ELF-1 (cell line): ENCODE measurements at places on chromosomes 7 and 10.

DNA sequence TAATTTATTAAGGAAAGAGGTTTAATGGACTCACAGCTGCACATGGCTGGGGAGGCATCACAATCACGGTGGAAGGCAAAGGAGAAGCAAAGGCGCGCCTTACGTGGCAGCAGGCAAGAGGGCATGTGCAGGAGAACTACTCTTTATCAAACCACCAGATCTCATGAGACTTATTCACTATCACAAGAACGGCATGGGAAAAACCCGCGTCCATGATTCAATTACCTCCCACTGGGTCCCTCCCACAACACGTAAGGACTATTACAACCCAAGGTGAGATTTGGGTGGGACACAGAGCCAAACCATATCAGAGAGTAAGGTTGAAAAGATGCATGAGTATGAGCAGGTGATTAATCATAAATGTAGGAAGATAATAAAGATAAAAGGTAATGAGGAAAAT, 3.2 kb upstream of the JCAD start:
- no peak for DNase-seq

DNA sequence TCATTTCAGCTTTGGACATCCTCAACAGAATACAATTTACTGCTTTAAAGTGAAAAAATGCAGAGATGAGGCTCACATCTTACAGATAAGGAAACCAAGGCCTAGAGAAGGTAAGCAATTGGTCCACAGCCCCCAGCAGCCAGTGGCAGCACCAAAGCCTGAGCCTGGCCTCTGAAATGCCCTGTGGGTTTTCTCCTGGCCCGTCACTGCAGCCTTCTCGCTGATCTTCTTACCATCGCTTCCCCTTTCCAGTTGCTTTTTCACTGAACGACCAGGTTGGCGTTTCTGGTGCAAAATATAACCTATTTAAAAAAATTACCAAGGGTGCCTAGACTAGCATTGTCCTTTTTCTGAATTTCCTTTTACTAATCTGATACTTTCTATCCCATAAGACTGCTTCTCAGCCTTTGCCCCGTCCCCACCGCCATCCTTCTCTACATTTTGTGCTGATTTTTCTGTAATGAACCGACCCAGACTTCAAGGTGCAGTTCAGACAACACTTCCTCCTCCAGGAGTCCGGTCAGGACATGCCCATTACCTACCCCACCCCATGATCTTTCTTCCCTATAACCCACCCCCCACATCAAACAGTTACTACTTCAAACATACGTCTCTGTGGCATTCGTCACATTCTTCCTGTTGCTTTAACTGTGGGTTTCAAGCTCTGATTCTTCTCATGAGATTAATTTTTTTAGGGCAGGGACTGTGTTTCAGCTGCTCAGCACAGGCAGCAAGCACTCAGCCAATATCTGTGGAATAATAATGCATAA, 289.4 kb downstream of the DNAJB6 start:
- no peak for DNase-seq

DNA sequence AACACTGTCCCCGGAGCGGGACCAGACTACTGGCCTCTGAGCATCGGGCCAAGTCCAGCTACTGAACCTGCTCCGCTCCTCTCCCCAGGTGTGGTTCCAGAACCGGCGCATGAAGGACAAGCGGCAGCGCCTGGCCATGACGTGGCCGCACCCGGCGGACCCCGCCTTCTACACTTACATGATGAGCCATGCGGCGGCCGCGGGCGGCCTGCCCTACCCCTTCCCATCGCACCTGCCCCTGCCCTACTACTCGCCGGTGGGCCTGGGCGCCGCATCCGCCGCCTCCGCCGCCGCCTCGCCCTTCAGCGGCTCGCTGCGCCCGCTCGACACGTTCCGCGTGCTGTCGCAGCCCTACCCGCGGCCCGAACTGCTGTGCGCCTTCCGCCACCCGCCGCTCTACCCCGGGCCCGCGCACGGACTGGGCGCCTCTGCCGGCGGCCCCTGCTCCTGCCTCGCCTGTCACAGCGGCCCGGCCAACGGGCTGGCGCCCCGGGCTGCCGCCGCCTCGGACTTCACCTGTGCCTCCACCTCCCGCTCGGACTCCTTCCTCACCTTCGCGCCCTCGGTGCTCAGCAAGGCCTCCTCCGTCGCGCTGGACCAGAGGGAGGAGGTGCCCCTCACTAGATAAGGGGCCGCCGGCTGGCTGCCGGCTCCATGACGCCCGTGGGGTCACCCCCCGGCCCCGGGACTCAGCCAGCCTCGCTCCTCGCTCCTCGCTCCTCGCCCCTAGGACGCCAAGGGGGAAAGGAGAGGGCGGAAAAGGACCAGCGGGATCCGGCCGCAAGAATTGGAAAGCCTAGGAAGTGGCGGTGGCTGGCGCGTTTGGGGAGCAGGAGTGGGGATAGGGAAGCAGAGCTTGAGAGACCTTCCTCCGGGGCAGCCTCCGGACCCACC, 3.4 kb downstream of the EVX1 start:
- peak; percentile 55 for DNase-seq

- no peak for DNase-seq
Observed at GRCh38 chr10:97875391-97875790, 25.7 kb downstream of the GOLGA7B start.

DNA sequence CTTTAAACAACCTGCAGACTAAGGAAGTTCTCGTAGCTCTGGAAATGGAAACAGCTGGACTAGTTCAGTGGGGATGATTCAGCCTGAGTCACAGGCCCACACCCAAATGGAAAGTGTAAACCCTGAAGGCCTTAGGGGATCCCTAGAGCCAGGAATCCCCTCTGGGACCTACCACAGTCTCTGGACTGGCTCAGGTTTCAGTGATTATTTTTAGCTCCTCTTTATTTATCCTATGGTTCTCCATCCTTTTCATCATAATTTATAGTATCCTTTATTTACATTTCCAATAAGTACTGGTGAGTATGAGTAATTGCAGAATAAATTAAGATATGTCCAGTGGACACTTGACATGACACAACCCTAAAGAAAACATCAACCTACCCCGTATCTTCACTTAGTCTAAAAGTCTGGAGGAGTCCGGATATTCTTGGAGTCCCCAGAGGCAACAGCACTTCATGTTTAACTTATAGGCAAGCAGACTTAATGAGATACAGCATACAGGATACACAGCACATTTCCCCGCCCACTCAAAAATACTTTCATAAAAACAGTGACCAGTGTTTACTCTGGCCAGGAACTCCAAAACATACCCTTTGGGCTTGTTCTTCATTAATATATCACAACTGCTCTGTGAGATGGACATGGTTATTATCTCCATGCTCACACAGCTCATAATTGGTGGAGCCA, 28.4 kb upstream of the SEMA3E start:
- peak; percentile 48 for DNase-seq

DNA sequence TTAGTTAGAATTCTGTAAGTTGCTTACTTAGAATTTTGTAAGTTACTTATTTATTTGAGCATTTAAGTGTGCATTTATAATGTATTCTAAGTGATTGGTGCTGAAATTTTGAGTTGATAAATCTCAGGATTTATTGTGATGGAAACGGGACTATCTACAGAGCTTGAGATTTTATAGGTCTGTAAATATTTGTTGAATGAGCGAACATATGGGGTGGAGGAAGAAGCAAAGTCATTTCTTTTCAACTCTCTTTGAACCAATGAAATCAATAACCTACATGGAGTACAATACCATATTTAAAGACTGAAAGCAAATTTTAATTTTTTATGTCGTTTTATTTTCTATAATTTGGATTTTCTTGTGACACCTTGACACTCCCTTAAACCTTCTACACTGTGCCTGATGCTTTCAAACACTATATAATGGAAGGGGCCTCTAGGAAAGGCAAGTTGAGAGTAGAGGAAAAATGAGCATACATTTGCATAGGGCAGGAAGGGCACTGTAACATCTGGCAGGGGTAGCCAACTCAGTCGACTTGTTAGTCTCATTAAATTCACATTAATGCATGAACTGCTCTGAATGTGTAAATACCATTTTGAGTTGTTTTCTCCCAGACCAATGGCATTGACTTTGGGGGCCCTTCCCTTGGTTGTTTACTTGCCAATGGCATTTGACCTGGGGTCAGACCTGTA, 204.2 kb downstream of the DYNC1I1 start:
- DNase-seq = no peak

GRCh38 chr7:55150709-55151451, 132.1 kb downstream of the EGFR start:
- DNase-seq = no peak

- DNase-seq = peak; percentile 84
Observed at GRCh38 chr10:47175181-47176123, 124.5 kb upstream of the GDF10 start.

DNA sequence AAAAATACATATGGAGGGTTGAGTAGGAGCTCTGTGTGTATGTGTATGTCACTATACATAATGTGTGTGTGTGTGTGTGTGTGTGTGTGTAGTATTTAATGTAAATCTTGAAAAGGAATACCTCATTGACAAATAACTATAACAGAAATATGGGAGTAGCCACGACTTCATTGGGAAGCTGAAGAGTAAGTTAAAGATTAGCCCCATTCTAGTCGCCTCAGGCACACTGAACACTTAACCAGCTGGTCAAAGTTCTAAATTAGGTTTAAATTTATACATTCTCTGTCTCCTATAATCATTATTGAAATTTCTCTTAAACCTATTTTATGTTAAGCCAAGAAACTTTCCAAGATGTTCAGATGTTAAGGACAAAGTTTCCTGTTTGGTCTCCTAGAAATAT, 45.3 kb downstream of the FAM13C start:
- DNase-seq = no peak

DNA sequence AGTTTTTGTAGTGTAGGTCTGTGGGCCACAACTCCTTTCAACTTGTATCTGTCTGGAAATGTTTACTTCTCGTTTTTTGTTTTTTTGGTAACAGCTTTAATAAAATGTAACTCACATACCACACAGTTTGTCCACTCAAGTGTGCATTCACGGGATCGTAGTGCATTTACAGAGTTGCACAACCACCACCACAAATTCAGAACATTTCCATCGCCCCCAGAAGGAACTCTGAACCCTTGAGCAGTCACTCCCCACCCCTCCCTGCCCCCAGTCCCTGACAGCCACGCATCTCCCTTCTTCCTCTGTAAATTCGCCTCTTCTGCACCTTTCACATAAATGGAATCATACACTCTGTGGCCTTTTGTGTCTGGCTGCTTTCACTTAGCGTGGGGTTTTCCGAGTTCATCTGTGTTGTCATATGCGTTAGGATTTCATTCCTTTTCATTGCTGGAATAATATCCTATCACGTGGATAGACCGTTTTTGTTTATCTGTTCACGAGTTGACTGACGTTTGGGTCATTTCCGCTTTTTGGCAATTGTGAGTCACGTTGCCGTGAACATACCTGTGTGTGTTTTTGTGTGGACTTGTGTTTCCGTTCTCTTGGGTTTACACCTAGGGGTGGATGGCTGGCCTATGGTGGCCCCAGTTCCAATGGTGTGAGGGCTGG, 10.3 kb downstream of the JAKMIP3 start:
- no peak for DNase-seq

GRCh38 chr7:43276547-43276946, 164.1 kb downstream of the HECW1 start:
- no peak for DNase-seq

GRCh38 chr7:17460001-17460400, 161.5 kb downstream of the AHR start:
- DNase-seq = no peak

- DNase-seq = peak; percentile 38
Observed at GRCh38 chr10:76432016-76433012, 1000.9 kb downstream of the LRMDA start.

DNA sequence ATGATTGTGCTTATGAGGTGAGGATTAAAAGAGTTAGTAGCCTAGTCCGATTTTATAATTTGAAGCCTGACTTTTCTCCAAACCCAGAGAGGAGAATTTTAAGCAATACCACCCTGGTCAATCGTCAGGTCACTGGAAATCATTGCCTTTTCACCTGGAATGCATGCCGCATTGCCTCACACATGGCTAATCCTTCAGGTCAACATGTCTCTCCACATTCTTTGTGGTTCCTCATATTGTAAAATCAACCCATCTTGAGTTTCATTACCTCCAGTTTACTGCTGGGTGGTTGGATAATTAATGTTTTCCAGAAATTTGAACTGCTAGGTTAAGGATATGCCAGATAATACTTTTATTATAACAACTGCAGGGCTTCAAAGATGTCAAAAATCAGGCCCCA, 55.6 kb upstream of the SEMA3E start:
- DNase-seq = no peak

- DNase-seq = no peak
Observed at GRCh38 chr10:113801569-113801968, 50.1 kb downstream of the PLEKHS1 start.

DNA sequence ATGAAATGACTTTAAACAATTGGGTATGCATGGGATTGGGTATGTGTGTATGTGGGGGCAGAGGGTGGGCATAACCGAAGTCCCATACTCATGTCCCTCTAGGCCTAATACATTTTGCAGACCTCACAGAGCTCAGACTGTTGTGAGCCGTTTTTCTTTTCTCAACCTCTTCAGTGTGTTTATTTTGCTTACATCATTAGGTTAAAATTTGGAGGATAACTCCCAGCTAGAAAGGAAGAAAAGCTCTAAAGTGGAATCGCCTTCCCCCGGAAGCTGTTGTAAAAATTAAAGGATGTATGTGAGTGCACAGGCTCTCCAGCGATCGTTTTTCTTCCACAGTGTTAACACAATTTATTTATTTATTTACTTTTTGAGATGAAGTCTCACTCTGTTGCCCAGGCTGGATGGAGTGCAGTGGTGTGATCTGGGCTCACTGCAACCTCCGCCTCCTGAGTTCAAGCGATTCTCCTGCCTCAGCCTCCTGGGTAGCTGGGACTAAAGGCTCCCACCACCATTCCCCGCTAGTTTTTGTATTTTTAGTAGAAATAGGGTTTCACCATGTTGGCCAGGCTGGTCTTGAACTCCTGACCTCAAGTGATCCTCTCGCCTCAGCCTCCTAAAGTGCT, 1.5 kb upstream of the H2AZ2 start:
- no peak for DNase-seq

DNA sequence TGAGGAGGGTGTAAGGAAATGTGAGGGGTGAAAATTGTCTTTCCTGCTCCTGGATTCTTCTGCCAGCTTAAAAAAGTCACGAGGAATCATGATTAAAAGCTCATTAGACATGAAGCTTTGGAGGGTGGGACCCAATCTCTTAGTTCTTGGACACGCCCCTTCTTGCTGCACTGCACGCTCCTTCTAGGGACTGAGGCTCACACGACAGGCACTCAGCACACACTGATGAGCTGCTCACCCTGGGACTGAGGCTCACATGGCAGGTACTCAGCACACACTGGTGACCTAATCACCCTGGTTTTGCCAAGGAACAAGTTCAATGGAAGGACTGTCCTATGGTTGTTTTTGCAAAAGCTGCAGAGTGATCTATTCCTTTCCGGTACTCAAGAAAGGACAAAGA, 65.8 kb upstream of the ELMO1 start:
- no peak for DNase-seq

- DNase-seq = no peak
Observed at GRCh38 chr7:155799514-155799913, 12.7 kb downstream of the SHH start.

GRCh38 chr7:151660141-151660540, 140.4 kb upstream of the RHEB start:
- DNase-seq = no peak

DNA sequence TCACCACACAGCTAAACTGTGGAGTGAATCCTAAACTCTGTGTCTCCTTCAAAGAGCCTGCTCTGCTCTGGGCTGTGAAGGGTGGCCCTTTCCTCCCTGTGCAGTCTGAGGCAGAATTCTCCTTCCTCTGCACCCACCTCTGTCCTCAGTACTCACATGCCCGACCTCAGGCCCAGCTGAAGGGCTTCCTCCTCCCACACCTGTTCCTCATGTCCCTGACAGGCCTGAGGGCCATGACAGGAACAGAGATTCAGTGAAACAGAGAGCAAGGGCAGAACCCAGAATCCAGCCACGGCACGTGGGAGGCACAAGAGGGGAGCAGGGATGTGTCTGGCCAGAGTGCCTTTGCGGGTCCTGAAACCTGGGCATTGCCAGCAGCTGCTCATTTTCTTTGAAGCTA, 13.9 kb downstream of the CREB3L2 start:
- DNase-seq = no peak
